ENCODE measurements at places on chromosomes 3 and 15. TPM values are rescaled to one million over a fixed set of nuclear protein-coding genes. Genes with fewer than 3 reads are reported as not detected.

- DNase-seq: peak; percentile 15
Observed at GRCh38 chr3:105367063-105367405, 325 bp downstream of the ALCAM start.

DNA sequence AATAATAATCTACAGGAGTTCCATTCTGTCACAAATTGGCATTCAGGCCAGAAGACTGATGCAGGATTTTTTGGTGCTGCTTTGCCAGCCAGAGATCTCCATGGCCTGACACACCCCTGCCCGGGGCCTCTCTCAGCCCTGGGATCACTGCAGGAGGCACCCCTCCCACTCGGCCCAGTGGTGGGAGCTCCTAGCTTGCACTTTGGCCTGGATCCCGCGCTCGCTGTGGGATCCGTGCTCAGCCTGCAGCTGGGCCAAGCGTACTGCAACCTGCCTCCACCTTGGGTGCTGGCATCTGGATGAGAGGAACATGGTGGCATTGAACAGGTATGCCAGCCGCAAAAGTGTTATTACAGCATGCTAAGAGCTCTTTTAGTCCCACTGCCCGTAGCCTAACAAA lies 656.7 kb upstream of the CCDC54 start:
- no peak for DNase-seq

DNA sequence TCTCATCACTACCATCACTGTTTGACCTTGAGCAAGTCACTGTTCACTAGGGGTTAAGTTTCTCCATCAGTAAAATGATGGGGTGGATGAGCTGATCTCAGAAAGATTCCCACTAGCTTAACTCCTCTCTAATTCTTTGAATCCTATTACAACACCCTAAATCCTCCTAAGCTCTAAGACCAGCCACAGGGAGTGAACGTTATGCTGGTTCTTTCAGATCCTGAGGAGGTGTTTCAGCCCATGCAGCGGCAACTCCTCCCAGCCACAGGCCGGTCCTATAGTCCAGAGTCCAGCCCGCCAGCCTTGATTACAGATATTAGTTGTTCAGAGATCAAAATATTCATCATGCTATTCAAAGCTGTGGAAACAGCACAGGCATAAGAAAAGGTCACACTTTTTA lies 15.1 kb downstream of the MB21D2 start:
- peak; percentile 49 for DNase-seq

DNA sequence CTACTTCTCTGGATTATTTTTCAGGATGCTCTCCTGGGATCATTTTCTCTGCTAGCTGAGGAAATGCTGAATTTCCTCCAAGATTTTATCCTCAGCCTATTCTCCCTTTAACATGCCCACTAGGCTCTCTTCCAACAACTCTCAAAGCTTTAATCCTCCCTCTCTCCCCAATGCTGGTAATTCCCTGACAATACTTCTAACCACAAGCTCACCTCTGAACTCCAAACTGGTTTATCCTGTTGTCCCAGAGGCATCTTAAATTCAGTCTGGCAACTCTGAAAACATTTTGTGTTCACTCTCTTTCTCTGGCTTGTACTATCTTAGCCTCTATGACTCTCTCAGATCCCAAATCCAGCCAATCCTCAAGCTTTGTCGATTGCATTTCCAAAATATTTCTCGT lies 490.3 kb downstream of the MECOM start:
- no peak for DNase-seq

The ANKRD34C gene
- not detected for total RNA-seq

The CYP1A2 gene
- 0.14 TPM for total RNA-seq

The TIMP4 gene
- 3.7 TPM for total RNA-seq

The TLE3 gene
- 42.5 TPM for total RNA-seq

The P2RY13 gene
- 4.0 TPM for total RNA-seq

All from mucosa of gallbladder (tissue), 1 donor.